ENCODE measurements at places on chromosomes 4 and X. TPM values are rescaled to one million over a fixed set of nuclear protein-coding genes. Genes with fewer than 3 reads are reported as not detected.

EDA2R gene
- total RNA-seq, result 8.8 TPM

NEK1 gene
- 12.1 TPM for total RNA-seq

GAGE2A gene
- total RNA-seq, result not detected

IL21 gene
- not detected for total RNA-seq

USP26 gene
- not detected for total RNA-seq

- H3K27me3 ChIP-seq, result peaks cover 4% of the 10 kb centered on the region
- H3K36me3 ChIP-seq, result no peaks in the 10 kb centered on the region
- DNase-seq, result no peak
Observed at GRCh38 chr4:2135083-2135482, 76.0 kb downstream of the NAT8L start.

DNA sequence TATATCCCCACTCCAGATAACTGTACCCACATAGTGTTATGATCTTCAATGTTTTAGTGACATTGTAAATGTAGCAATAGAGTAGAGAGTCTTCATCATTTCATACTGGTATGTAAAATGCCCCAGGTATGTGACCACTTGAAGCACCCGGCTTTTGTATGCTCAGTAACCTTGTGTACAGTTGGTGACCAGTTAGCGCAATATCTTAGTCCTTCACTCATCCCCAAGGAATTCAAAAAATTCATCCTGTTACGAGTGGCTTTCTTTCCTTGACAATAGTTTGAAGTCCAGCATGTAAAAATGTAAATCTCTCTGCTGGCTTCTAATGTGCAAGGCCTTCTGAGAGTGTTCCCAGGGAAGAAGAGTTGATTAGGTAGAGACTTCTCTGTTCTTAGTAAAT is 145.6 kb downstream of the ARX start:
- peaks cover 11% of the 10 kb centered on the region for H3K4me1 ChIP-seq
- no peak overlapping the region for H3K4me3 ChIP-seq
- no peak for DNase-seq
- no peaks in the 10 kb centered on the region for H3K27me3 ChIP-seq

- H3K27ac ChIP-seq, result no peak overlapping the region
- no peak overlapping the region for H3K4me3 ChIP-seq
- no peak for DNase-seq
- no peaks in the 10 kb centered on the region for H3K36me3 ChIP-seq
- no peaks in the 10 kb centered on the region for H3K27me3 ChIP-seq
Observed at GRCh38 chr4:26751838-26752237, 108.8 kb upstream of the STIM2 start.

GRCh38 chr4:63221477-63221876 is 1187.8 kb downstream of the TECRL start:
- H3K4me1 ChIP-seq, result no peaks in the 10 kb centered on the region
- H3K27me3 ChIP-seq, result no peaks in the 10 kb centered on the region
- no peak for DNase-seq

- DNase-seq, result no peak
- H3K27ac ChIP-seq, result no peak overlapping the region
- no peak overlapping the region for H3K4me3 ChIP-seq
- H3K36me3 ChIP-seq, result no peaks in the 10 kb centered on the region
- H3K4me1 ChIP-seq, result no peaks in the 10 kb centered on the region
- no peaks in the 10 kb centered on the region for H3K27me3 ChIP-seq
Observed at GRCh38 chrX:39487166-39487968, 610.4 kb downstream of the BCOR start.

DNA sequence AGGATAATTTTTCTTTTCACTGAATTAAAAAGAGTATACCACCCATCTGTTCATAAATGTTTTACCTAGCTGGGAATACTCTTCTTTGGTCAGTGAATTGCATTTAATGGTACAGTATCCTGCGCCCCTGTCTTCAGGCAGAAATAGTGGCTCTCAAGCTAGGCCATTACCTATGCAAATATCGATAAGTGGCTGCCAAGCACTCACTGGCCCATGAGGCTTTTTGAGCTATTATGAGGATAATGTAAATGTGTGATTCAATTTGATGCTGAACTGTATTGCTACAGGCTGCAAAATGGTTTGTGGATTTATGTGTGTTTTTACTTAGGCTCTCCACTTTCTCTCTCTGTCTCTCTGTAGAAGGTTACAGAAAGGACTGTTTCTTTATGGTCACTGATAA is 30.1 kb upstream of the MTMR1 start:
- no peak overlapping the region for H3K27ac ChIP-seq
- H3K4me3 ChIP-seq, result no peak overlapping the region
- no peak for DNase-seq
- no peaks in the 10 kb centered on the region for H3K4me1 ChIP-seq

- no peak for DNase-seq
- H3K27me3 ChIP-seq, result no peaks in the 10 kb centered on the region
- H3K4me1 ChIP-seq, result no peaks in the 10 kb centered on the region
- no peak overlapping the region for H3K4me3 ChIP-seq
- H3K36me3 ChIP-seq, result no peaks in the 10 kb centered on the region
Observed at GRCh38 chrX:110276778-110277177, 41.1 kb downstream of the AMMECR1 start.

DNA sequence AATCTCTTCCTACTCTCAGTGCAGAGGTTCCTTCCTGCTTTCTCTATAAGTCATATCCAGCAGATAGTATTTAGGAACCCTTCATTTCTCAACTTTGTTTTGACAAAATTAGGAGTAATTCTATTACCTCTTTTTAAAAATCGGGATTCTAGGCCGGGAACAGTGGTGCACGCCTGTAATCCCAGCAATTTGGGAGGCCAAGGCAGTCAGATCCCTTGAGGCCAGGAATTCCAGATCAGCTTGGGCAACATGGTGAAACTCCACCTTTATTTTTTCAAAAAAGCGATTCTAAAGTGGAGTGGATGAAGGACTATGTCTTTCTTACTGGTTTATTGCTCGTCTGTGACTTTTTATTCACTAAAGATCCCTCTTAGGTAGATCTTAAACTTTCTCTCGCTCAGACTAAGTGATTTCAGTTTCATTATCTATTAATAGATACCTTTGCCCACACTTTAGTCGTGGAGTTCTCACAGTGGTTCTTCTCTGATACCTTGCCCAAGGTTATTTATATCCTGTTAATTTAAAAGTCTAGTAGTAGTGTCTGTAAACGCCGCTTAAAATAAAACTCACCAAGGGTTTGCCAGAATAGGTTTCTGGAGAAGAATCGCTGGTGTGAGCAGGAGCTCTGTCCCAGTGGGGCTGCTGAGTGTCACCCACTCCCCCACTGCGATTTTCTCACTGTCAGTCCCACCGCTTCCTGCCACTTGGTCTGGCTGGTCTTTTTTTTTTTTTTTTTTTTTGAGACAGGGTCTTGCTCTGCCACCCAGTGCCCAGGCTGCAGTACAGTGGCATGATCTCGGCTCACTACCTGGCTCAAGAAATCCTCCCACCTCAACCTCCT is 27.0 kb upstream of the TMEM131L start:
- H3K27ac ChIP-seq, result no peak overlapping the region
- H3K4me3 ChIP-seq, result no peak overlapping the region
- H3K36me3 ChIP-seq, result no peaks in the 10 kb centered on the region
- H3K27me3 ChIP-seq, result no peaks in the 10 kb centered on the region
- DNase-seq, result no peak
- peaks cover 7% of the 10 kb centered on the region for H3K4me1 ChIP-seq

GRCh38 chr4:185468999-185469398 is 2.5 kb downstream of the CCDC110 start:
- peaks cover 21% of the 10 kb centered on the region for H3K27me3 ChIP-seq
- H3K4me1 ChIP-seq, result peaks cover 1% of the 10 kb centered on the region
- H3K27ac ChIP-seq, result no peak overlapping the region

GRCh38 chrX:154751669-154752271 is 893 bp upstream of the GAB3 start:
- H3K27ac ChIP-seq, result no peak overlapping the region
- peaks cover 66% of the 10 kb centered on the region for H3K27me3 ChIP-seq
- DNase-seq, result no peak
- H3K4me1 ChIP-seq, result no peaks in the 10 kb centered on the region

DNA sequence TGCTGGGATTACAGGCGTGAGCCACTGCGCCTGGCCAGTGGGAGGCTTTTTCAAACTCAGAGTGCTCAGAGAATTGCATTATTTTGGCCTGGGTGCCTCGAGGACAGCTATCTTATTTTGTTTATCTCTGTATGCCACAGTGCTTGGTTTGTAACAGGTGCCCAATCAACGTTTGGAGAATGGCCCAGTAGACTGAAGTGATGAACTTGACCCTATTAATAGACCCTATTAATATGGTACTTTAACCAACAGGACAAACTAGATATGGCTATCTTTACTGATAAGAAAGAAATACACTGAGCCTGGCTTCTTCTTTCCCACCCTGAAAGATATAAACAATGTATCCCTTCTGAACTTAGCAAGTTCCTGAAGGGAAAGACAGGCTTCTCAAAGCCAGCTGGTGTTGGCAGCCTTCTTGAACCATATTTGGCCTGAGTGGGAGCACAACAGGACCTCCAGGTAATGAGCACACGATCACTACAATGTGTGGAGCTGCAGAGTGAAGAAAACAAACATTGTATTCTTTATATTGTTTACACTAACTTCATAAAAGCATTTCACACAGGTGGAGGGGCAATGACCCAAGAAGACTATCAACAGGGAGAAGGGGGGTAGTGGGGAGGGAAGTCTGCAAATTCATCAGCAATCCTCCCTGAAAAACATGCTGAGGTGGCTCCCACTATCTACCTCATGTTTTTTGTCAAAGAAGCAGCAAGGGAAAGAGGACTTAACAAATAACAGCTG is 41.7 kb downstream of the PRPS1 start:
- H3K27ac ChIP-seq, result no peak overlapping the region
- no peak overlapping the region for H3K4me3 ChIP-seq
- no peaks in the 10 kb centered on the region for H3K36me3 ChIP-seq
- no peaks in the 10 kb centered on the region for H3K4me1 ChIP-seq
- no peak for DNase-seq

DNA sequence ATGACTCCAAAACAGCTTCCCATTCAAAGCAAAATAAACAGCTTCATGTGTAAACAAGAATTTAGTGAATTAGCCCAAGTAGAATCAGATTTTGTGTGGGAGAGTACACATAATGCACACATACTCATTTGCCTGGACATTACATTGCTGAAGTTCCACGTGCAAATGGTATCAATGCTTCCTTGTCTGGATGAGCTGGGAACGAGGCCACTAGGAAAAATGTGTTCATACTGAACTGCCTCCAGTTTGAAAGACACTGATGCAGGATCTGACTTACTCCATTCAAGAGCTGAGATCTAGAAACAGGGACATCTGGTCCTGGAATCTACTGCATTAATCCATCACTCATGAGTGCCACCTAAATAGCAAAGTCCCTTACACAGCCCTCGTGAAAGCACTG is 228.0 kb downstream of the APBB2 start:
- no peak overlapping the region for H3K4me3 ChIP-seq
- peaks cover 7% of the 10 kb centered on the region for H3K4me1 ChIP-seq
- no peaks in the 10 kb centered on the region for H3K36me3 ChIP-seq
- H3K27me3 ChIP-seq, result no peaks in the 10 kb centered on the region
- no peak overlapping the region for H3K27ac ChIP-seq

DNA sequence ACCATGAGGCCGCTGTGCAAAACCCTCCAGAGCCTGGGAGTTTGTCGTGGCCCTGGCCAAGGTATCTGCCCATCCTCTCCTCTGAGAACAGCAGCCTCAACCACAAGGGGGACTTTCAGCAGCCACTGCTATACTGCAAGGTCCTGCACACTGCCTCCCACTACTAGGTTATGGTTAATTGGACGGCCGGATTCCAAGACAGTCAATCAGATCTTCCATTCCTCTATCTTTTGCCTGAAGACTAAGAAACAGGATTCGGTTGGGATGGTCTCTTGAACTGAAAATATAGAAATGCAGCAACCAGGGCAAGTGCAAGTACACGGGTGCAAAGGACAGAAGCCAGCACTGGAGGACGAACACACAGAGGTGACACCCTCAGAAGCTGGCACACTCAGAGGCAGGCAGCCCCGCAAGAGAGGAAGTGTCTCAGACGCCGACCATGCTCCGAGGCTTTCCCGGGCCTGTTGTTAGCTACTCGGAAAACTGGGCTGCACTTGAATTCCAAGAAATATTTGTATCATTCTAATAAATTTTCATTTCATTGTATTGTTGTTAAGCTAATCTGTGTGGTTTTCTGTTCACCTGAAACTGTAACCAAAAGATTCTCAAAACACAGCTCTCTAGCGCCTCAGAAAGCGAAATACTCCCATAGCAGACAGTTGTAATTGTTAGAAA is 63.3 kb downstream of the AFAP1 start:
- no peak overlapping the region for H3K27ac ChIP-seq
- peak; percentile 57 for DNase-seq
- no peaks in the 10 kb centered on the region for H3K4me1 ChIP-seq
- no peak overlapping the region for H3K4me3 ChIP-seq
- H3K27me3 ChIP-seq, result no peaks in the 10 kb centered on the region

DNA sequence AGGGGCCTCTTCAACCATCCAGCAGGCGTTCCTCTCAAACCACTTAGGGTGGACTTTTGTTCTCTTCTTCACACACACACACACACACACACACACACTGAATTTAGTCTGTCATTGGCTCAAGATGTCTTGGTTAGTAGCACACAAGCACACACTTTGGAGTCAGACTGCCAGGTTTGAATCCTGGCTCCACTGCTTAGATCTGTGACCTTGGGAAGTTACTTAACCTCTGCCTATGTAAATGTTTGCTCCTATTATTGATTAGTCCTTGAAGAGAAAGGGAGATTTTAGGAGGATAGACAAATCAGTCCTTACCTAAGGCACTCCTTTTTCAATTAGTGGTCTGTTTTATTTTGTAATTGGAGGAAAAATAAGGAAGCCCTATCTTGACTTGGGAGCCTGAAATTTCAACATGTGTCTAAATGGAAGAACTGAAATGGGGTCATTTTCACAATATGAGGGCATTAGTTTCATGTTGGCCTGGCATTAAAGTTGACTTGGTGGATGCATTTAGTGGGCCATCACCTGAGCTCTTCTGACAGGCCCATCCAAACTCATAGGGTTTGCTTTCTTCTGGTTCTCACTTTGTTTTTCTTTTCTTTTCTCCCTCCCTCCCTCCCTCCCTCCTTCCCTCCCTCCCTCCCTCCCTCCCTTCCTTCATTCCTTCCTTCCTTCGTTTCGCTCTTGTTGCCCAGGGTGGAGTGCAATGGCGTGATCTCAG is 13.3 kb upstream of the TMEM131L start:
- H3K36me3 ChIP-seq, result no peaks in the 10 kb centered on the region
- peak; percentile 10 for DNase-seq
- no peak overlapping the region for H3K27ac ChIP-seq
- H3K4me1 ChIP-seq, result peaks cover 13% of the 10 kb centered on the region

Data from neural progenitor cell (in vitro differentiated cells).